Caudate nucleus (tissue), 63 donors: ENCODE measurements at places on chromosomes 1 and 21.

GRCh38 chr1:16984717-16985116 lies 4.3 kb upstream of the MFAP2 start:
- DNase-seq, result no peak

DNA sequence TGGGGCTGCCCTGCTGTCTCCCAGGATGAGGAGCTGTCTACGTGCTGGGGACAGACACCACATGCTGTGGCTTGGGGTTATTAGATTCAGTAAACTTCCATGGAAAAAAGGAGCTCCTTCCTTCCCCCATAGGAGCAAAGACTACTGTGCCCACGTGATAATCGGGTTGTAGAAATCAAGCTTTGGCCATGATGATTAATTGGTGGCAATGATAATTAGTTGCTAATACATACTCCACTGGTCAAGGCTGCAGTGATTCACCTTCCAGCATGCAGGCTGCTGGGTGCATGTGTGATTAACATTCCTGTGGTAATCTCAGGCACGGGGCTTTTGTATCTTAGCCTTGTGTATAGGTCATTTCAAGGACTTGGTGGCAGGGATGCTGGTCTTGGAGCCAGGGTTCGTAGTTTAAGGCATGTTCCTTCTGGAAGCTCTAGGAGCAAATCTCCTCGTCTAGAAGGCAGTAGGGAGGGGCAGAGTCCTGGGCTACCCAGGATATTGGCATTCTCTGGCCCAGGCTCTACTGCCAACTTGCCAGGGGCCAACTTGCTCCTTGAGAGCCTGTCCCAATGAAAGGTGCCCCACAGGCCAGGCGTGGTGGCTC lies 41.4 kb downstream of the TMCO4 start:
- DNase-seq, result no peak

DNA sequence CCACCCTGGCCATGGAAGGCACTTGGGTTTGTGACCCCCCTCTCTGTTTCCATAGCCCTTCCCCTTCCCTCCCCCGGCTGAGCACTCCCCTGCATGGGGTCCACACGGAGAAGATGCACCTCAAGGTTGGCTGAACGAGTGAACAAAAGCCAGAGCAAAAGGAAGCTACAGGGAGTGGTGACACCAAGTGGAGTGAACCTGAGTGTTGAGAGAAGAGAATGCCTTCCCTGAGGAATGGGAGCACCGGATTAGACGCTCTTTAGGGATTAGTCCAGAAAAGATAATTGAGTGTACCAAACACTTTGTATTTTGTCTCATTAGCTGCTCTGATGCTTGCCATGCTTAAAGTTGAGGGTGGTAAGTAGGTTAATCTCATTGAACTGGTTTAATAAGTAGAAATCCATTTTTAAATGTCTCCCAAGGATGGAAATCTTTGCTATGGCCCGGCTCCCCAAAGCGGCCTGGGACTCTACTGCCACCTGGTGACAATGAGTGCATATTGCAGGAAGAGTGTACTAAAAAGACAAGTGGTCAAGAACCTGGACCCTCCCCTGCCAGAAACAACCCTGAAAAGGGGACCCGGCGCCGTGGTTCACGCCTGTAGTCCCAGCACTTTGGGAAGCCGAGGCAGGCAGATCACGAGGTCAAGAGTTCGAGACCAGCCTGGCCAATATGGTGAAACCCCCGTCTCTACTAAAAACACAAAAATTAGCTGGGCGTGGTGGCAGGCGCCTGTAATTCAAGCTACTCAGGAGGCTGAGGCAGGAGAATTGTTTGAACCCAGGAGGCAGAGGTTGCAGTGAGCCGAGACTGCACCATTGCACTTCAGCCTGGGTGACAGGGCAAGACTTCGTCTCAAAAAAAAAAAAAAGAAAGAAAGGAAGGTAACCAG lies 150.6 kb upstream of the ZC3H12A start:
- DNase-seq, result no peak

DNA sequence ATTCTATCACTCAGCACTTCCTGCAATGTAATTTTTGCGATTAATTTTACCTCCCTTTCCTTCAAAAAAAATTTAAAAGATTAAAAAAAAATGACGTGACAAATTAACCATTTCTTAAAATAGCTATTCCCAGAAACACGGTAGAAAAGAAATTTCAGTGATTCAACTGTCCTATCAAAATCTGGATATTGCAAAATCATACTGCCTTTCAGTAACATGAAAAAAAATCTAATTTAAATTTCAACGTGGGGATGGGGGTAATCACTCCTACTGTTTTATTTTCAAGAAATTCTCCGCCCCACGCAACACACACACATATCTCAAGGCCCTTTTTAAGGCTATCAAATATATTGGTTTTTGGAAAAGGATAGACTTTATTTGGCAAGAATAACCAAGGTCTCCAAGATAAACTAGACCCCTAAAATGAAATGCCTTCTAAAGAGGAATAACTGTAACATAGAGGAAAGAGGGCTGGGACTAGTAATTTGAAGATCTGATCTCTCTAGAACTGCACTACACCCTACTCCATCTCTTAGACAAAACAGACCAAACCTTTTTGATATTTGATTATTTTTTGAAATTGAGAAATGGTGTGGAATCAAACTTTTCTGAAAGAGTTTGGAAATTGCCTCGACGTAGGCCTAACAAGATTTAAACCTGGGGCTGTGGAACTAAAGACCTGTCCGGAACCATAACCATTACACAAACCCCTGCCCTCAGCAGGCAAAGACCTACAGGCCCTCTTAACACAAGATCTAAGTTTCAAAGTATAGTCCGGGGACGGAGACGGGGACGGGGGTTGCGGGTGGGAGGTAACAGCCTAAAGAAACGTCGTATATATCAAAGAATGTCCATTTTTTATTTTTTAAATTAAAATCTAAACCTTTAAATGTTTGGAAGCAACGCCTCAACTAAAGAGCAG lies 941 bp downstream of the ARNT start:
- no peak for DNase-seq

GRCh38 chr1:26999440-26999987 lies 6.0 kb downstream of the TRNP1 start:
- DNase-seq, result no peak

DNA sequence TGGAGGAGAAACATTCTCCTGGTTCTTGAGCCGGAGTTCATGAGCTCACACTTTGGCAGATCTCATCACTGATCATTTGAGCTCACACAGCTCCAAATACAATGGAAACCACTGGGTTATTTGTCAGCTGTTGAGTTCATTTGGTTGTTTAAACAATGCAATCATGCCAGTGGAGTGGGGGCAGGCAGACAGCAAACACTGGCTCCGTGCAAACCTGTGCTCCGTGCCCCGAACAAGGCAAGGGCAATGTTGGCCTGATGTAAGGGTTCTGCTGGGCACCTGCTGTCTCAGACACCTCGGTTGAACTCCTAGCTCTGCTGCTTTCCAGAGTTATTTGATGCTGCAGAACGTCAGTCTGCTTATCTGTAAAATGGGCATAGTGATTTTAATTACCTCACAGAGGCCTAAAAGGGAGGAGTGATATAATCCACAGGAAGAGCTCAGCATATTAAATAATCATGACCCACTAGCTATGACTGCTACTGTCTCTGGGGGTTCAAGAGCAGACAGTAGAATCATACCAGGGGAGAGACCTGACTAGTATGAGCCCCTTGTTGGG lies 20.0 kb upstream of the CLIC6 start:
- DNase-seq, result no peak

DNA sequence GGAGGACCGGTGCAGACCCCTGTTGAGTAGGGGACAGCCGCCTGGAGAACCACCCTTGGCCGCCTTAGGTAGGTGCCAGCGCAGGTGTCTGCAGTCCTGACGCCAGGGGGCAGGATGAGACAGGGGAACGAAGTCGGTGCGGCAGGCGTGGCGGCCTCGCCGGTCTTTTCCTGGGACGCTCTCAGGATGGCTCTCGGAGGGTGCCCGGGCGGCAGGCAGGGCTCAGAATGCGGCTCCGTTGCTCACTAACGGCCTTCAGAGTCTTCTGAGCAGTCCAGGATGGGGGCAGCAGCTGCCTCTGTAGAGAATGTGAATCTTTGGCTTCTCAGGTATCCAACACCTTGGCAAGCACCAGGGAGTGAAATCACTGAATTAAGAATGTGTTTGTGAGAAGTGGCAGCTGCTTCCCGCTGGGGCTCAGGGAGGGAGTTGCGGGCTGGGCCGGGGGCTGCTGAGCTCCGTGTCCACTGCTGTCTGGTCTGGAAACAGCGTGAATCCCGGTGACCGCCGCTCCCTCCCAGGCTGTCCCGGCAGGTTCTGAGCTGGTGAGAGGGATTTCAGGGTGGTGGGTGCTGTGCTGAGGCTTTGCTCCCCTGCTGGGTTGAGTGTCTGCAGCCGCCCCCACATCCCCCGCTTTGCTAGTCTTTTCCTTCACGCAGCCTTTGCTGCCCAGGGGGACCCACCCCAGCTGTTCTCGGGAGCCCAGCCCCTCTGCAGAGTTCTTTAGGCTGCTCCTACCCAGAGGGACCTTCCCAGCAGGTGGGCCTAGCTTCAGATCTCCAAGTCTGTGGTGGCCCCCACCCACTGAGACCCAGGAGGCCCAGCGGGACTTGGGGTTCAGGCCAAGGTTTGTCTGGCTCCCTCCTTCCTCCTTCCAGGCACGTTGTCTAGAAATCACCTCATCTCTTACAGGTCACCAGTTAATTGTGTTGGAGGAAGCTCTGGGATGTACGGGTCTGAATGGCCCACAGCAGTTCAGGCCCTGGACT lies 11.1 kb upstream of the C1orf174 start:
- no peak for DNase-seq

DNA sequence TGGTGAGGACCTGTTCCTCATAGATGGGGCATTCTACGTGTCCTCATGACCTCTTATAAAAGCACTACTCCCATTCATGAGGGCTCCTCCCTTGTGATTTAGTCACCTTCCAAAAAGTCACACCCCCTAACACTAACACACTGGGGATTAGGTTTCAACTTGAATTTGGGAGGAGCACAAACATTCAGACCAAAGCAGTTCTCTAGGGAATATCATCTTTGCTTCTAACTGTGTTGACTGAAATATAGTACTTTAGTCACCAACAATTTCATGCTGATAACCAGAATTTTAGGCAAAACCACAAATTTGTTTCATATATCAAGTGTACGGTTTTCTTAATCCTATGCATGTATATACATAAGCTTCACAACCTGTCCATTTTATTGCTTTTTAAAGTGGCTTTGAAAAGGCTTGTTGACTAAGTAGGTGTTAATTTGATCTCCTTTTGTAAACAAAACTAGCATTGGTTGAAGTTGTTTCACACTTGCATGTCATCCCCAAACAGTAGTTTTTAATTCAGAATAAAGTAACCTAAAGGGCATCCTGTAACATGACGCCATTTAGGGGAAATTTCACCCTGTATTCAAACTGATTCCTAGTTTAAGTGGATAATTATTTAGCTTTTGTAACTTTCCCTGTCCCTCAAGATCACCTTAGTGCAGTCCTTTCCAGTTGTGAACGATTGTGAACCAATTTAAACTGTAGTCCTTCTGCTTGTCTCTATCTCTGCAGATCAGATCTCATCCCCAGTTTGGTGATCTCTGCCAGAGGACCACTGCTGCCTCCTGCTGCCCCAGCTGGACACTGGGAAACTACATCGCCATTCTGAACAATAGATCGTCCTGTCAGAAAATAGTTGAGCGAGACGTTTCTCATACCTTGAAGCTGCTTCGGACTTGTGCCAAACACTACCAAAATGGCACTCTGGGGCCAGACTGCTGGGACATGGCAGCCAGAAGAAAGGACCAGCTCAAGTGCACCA lies 141.1 kb downstream of the TLR5 start:
- no peak for DNase-seq

- no peak for DNase-seq
Observed at GRCh38 chr1:247935781-247936180, 11.1 kb downstream of the OR2AJ1 start.

GRCh38 chr21:39080366-39080765 lies 102.9 kb downstream of the PSMG1 start:
- no peak for DNase-seq

DNA sequence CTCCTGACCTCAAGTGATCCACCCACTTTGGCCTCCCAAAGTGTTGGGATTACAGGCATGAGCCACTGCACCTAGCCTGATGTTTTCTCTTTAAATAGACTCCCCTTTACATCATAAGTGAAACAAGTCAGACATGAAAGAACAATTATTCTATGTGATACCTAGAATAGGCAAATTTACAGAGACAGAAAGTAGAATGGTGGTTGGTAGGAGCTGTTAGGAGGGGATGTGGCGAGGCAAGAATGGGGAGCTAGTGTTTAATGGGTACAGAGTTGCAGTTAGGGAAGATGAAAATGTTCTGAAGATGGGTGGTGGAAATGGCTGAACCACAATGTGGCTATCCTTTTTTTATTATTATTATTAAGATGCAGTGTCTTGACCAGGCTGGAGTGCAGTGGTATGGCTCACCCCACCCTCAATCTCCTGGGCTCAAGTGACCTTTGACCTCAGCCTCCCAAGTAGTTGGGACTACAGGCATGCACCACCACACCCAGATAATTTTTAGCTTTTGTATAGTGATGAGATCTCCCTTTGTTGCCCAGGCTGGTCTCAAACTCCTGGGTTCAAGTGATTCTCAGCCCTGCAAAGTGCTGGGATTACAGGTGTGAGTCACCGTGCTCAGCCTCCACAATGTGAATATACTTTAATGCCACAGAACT lies 28.4 kb downstream of the ELF3 start:
- DNase-seq, result no peak
